Thyroid gland (tissue), 4 donors: ENCODE measurements at places on chromosomes 2 and 18.
A peak's percentile ranks its signal among the peaks of the same experiment; 100 is the strongest.

DNA sequence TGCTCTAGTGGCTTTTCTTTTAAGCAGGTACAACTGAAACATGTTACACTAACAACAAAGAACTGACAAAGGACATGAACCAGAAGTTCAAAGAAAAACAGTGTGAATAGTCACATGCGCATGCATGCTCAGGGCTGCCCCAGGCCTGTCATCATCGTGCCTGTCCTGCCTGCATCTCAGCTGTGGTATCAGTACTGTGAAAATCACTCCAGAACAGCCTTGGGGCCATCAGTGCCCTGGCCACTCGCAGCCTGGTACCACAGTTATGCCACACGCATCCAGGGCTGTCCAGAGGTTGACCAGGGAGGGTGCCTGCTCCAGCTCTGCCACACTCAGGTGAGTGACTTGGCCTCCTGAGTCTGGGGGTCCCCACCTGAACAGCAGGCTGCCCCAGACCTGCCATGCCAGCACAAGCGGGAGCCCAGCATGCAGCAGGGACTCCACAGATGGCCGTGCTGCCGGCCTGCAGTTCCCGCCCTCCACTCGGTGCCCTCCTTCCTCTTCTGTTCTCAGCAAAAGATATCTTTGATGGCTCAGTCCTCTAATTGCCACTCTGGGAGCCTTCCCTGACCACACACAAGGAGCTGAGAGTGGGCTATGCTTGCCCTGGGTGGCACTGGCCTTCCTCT, 12.3 kb downstream of the LIMS2 start:
- no peak for DNase-seq

DNA sequence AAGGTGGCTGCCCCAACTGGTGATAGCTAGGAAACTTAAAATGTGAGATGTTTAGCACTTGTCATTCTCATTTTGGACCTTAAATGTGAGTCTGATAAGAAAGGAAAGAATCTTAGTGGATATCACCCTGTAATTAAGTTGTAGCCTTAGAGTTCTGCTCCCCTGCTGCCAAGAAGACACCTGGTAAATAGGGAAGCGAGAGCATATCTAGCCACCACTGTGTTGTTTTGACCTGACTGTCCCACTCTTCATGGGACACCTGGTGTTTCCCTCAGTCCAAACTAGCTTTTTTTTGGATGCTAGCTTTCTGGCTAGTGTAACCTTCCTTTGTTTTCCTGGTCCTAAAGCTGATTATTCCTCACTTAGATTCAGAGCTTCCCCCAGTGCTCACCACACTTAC, 357.6 kb downstream of the RAD51AP2 start:
- no peak for DNase-seq

GRCh38 chr2:10170256-10170655, 47.7 kb downstream of the RRM2 start:
- no peak for DNase-seq

GRCh38 chr2:85395912-85396475, 14.2 kb downstream of the CAPG start:
- no peak for DNase-seq

GRCh38 chr2:88451811-88452564, 505 bp downstream of the FOXI3 start:
- peak; percentile 14 for DNase-seq

- DNase-seq = no peak
Observed at GRCh38 chr2:203071148-203071547, 56.5 kb downstream of the NBEAL1 start.

DNA sequence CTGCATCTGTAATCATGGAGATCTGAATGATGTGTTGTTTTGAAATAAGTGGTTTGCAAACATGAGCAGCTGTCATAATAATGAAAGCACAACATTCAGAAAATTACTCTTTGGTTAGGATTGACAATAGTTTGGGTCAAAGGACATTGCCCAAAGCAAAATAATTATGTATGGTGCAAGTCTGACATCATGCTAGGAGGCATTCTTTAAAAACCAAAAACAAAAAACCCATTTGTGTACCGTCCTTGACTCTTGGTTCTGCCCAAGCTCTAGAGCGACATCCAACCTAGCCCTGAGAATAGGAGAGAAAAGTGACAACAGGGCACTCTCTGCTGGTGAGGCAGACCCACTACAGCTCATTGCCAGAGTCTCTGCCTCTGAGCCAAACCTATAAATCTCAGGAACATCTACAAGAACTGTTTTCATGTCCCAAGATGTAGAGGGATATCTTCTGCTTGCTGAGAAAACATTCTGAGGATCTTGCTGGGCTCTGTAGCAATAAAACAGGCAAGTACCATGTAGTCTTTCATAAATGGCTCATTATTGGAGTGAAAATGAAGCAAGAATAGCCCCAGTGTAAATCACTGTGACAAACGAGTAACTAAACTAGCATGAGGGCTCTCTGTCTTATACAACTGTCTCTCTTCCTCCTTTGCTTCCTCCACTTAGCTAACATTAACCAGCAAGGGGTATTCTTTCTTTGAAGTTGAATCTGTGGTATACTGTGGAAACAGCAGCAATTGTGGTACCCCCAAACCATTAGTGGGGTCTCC, 266.8 kb upstream of the CXCR4 start:
- peak; percentile 23 for DNase-seq

DNA sequence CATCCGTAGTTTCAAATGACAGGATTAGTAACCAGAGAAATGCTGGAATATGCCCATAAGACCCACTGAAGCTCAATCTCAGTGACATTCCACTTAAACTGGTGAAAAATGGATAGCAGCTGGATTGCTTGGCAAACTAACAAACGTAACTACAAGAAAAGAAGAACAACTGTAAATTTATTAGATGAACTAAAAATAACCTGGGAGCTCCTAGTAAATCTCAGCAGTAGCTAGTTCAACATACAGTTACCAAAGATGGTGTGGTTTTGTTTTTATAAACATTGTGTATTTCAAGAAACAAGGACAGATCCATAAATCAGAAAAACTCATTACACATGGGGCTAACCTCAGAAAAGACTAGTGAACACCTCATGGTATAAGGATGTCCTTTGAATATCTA, 531.9 kb downstream of the XIRP2 start:
- no peak for DNase-seq

DNA sequence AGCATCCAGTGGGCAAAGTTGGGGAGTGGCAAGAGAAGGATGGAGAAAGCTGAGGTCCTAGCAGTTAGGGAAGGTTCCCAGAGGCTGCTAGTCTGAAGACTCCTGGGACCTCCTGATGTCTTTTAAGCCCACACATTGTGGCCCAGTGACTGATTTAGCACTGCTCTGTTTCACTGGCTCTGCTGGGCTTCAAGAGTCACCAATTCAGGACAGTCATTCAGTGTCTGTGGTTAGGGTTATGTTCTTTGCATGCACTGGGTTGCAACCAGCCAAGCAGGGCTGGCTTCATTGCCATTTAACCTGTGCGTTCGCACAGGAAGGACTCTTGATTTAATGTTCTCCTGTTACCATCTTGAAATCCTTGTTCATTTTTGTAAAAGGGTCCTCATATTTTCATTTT, 199.2 kb downstream of the ICOS start:
- no peak for DNase-seq

DNA sequence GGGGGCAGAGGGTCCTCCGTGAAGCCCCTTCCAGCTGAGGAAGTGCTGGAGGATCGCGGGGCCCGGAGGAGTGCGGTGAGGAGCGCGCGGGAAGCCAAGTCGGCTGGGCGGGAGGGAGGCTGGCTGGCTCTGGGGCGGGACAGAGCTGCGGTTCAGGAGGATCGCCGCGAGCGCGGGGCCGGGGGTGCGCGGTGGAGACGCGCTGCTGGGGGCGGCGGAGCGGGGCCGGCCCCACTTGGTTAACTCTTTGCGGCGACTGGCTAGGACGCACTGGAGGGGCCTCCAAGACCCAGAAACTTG, 464 bp downstream of the CYBRD1 start:
- peak; percentile 43 for DNase-seq

- no peak for DNase-seq
Observed at GRCh38 chr18:65568866-65569265, 181.9 kb upstream of the CDH7 start.

DNA sequence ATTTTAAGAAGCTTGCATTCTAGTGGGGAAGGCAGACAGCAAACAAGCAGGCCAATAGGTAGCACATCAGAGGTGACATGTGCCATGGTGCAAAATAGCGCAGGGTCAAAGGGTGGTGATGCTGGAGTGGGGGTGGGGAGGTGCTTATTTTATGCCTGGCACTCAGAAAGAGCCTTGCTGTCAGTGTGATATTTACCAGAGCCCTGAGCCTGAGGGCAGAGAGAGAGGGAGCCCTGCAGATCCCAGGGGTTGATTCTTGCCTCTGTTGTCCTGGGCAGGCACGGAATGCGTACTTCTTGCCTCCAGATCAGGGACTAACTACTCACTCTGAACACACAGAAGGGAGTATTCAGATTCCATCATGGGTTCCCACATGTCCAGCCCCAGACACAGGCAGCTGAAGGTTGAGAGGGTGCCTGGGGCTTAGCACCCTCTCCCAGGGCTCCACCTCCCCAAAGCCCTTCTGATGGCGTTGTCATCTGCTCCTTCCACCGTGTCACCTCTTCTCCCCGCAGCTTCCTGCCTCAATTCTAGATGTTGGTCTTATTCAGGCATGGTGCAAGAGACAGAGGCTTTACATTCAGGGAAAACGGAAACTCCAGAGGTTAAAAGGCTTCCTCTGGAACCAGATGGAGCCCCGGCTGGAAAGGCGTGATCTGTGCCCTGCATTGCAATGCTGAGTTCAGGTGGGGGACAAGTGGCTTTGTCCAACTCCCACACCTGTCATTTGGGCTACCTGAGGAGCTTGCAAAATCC, 252.3 kb downstream of the HAUS1 start:
- DNase-seq = no peak

DNA sequence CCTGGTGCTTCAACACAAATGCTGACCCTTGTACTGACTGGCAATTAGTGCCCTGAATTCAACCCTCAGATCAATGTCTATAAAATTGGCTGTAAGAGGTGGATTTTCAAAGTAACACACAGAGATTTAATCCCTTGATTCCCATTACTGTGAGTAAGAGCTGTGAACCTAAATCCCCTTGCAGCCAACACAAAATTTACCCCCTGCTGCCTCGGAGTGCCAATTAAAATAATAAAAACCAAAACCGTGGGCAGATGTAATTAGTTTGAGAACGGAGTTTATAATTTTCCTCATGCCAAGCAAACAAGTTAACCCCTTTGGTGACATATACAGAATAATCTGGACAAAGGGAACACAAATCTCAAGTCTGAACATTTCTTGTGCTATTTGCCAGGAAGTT, 55.8 kb upstream of the REV1 start:
- DNase-seq = no peak

- no peak for DNase-seq
Observed at GRCh38 chr2:207051385-207051965, 112.2 kb downstream of the CPO start.

- no peak for DNase-seq
Observed at GRCh38 chr2:230666885-230667712, 45.5 kb upstream of the CAB39 start.

- DNase-seq = no peak
Observed at GRCh38 chr18:38759457-38759856, 1193.9 kb upstream of the CELF4 start.

- no peak for DNase-seq
Observed at GRCh38 chr18:73690222-73690621, 457.4 kb downstream of the FBXO15 start.

DNA sequence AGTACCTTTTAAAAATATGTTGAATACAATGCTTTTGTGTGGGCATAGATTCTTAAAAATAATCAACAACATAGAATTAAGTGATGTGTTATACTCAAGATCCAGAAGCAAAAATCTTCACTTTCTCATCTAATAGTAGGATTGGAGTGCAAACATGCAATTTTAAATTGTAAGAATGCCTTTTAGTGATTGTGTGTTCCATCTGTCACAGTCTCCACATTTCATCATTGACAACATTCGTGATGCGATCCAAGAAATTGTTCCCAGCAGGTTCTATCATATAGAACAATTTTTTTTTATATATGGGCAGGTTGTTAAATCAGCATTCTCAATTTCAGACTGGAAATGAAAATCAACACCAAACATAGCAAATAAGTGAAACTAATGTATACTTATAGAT, 1671.8 kb upstream of the SLC39A10 start:
- no peak for DNase-seq

GRCh38 chr2:222572751-222573174, 83.1 kb downstream of the FARSB start:
- DNase-seq = peak; percentile 66

- no peak for DNase-seq
Observed at GRCh38 chr2:217063238-217063755, 203.4 kb upstream of the TNP1 start.

DNA sequence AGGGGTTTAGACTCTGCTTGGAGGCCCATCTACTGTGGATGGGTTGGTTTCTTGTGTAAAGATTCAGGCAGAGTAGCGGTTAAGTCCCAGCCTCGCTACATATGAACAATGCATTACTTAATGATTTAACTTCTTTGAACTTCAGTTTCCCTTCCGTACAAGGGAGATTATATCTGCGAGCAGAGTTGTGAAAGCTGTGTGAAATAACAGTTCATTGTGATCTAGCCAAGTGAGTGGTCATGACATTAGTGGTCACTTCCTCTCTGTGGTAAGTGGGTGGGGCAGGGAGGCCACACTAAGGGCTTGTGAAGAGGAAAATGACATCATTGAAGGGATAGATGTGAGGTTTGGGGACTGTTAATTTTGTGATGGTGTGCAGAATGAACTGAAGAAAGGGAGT, 14.1 kb upstream of the MEX3C start:
- no peak for DNase-seq

DNA sequence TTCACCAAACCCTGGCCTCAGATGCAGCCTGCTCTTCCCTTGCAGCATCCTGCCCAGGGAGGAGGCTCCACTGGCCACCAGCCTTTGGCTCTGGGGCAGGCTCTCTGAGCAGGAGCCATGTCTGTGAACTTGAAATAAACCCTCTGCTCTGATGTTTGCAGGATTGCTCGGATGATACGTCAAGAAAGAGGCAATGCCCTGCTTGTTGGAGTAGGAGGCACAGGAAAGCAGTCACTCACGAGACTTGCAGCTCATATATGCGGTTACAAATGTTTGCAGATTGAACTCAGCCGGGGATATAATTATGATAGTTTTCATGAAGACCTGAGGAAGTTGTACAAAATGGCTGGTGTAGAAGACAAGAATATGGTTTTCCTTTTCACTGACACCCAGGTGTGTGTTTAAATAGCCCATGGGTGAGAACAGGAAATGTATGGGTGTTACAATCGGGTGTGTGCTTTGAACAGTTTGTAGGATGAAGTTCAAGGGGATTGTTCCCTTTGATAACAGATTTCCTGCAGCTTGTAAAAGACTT, 177.9 kb downstream of the DNAH6 start:
- DNase-seq = no peak

GRCh38 chr2:7992612-7993602, 688.9 kb upstream of the ID2 start:
- no peak for DNase-seq

- DNase-seq = no peak
Observed at GRCh38 chr2:118696786-118697465, 150.5 kb downstream of the EN1 start.

DNA sequence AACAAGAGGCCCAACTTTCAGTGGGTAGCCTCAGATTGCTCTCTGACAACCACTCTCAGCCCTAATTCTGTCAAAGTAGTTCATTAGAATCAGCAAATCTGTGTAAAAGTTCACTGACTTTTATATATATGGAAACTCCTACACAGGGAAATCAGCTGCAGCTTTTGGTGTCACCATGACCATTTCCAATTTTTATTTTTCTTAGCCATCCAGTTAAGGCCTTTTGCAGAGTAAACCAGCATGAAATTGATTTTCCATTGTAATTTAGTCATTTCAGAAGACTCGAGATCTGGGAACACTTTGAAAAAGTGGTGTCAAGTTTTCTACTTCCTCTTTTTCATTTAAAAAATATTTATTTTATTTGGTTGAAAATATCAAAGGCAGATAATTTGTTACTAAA, 263.2 kb downstream of the TMEM182 start:
- no peak for DNase-seq
